ENCODE measurements at places on chromosomes 4 and X. TPM values are rescaled to one million over a fixed set of nuclear protein-coding genes. Genes with fewer than 3 reads are reported as not detected.

DNA sequence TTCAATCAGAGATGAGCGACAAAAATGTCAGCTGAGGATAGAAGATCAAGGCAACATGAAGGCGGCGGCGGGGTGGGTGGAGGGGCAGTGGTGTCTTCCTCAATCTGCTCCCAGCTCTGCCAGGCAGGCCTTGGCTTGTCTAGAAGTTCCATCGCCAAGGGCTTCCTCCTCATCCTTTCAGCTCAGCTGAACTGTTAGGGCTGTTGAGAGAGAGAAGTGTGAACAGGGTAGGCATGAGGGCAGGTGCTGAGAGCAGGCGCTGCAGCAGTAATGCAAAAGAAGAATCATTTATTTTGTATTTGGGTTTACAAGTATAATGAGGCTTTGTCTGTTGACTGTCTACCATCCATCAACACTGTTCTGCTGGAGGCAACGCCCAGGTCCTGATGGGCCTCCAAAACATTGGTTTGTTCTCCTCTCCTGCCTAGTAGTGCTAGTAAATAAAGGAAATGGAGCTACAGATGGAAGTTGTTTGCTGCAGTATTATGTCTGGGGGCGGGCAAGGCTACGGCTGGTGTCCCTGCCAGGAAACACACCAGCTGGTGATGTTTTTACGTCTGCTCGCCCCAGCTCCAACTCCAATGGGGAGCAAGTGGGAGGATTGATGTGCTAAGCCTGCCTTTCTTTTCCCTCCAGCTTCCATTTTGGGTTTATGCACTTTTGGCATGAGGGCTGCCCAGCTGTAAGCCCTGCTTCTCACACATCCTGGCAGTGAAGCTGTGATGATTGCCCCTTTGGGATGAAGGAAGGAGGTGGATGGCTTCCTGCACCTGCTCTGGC is 139.4 kb upstream of the BOD1L1 start:
- no peaks in the 10 kb centered on the region for H3K36me3 ChIP-seq
- H3K27me3 ChIP-seq, result no peaks in the 10 kb centered on the region
- no peak for DNase-seq
- H3K4me3 ChIP-seq, result no peak overlapping the region
- H3K27ac ChIP-seq, result no peak overlapping the region

DNA sequence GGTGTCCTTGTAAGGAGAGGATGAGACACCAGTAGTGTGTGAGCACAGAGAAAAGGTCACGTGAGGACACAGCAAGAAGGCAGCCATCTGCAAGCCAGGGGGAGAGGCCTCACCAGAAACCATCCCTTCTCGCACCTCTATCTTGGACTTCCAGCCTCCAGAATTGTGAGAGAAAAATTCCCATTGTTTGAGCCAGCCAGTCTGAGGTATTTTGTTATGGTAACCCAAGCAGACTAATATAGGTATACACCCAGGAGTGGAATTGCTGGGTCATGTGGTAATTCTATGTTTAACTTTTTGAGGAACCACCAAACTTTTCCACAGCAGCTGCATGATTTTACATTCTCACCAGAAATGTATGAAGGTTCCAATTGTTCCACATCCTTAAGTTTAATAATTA is 25.6 kb downstream of the ZDHHC9 start:
- peaks cover 3% of the 10 kb centered on the region for H3K36me3 ChIP-seq
- no peaks in the 10 kb centered on the region for H3K27me3 ChIP-seq
- no peaks in the 10 kb centered on the region for H3K4me1 ChIP-seq
- H3K27ac ChIP-seq, result no peak overlapping the region
- no peak for DNase-seq

- H3K4me3 ChIP-seq, result no peak overlapping the region
- peaks cover 11% of the 10 kb centered on the region for H3K27me3 ChIP-seq
- no peak overlapping the region for H3K27ac ChIP-seq
- H3K4me1 ChIP-seq, result no peaks in the 10 kb centered on the region
- H3K36me3 ChIP-seq, result no peaks in the 10 kb centered on the region
Measured at GRCh38 chr4:154626793-154627484, 14.5 kb upstream of the FGG start.

GRCh38 chrX:75887833-75888232 is 102.8 kb upstream of the MAGEE2 start:
- no peaks in the 10 kb centered on the region for H3K27me3 ChIP-seq
- no peak overlapping the region for H3K4me3 ChIP-seq
- no peak overlapping the region for H3K27ac ChIP-seq
- no peak for DNase-seq
- H3K4me1 ChIP-seq, result no peaks in the 10 kb centered on the region

AP1AR gene
- 16.1 TPM for polyA plus RNA-seq

ARHGAP36 gene
- polyA plus RNA-seq, result not detected

USP26 gene
- polyA plus RNA-seq, result not detected

MAOB gene
- not detected for polyA plus RNA-seq

BST1 gene
- polyA plus RNA-seq, result 0.35 TPM
